ENCODE measurements at places on chromosomes 5 and 9.

DNA sequence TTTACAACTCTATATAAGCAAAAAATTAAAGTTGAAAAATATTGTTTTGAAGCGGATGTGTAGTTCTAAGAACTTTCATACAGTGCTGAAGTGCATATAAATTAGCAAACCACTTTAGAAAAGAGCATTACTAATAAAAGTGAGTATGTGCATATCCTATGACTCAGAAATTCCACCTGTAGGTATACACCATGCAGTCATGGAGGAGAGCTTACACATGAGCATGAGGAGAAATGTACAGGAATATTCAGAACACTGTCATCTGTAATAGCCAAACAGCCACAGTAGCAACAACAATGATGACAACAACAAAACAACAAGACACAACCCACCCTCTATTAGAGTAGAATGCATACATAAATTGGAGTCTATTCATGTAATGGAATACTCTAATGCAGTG lies 138.2 kb upstream of the ARRDC3 start:
- no peak for DNase-seq

- DNase-seq: no peak
These were observed 1317.4 kb upstream of the CDH9 start for GRCh38 chr5:28355831-28356230.

- no peak for DNase-seq
These were observed 20.9 kb upstream of the DPYSL3 start for GRCh38 chr5:147530530-147531389.

DNA sequence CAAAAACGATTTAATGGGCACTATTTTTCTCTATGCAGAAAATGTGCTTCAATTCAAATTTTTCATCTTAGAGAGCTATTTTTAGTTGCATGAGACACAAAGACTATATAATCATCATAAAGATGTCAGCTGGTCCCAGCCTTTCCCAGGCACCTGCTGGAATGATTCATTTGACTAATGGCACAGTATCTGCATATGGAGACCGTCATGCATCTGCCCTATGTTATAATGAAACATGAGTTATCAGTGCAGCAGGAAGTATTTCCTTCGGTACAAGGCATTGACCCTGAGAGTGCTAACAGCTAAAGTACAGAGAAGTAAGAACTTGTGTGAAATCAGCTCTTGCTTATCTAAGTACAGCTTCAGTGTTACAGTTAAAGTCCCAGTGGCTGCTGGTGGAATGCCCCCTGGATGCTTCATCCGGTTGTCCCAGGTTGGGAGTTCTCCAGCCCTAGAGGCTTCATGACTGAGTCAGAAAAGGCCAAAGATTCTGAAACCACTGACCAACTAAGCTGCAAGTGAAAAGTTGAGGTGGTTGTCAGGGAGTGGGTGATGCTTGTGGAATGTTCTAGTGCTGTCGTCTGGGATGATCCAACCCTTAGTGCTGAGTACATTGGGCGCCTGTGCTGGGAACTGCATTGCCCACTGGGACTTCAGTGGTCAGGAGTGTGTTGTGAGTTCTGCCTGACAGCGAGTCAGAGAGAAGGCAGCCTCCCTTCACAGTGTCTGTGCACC lies 57.2 kb downstream of the MTRR start:
- DNase-seq: no peak

- DNase-seq: no peak
These were observed 87.1 kb downstream of the DIRAS2 start for GRCh38 chr9:90555351-90556057.

DNA sequence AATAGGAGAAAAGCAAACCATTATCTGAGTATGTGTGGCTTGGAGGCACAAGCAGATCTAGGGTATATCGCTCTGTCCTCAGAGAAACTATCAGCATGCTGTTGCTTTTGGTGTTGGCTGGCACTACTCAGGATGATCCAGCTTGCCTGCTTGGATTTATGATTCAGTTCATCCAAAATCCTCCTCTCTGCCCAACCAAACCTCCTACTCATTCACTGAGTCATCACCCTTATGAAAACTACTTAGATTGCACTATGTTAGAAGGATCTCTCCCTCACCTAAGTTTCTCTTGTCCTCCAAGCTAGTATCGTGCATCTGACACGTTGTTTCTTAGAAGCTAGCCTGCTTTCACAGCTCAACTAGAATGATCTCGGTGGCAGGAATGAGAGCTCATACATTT lies 14.2 kb upstream of the ZBED3 start:
- no peak for DNase-seq

DNA sequence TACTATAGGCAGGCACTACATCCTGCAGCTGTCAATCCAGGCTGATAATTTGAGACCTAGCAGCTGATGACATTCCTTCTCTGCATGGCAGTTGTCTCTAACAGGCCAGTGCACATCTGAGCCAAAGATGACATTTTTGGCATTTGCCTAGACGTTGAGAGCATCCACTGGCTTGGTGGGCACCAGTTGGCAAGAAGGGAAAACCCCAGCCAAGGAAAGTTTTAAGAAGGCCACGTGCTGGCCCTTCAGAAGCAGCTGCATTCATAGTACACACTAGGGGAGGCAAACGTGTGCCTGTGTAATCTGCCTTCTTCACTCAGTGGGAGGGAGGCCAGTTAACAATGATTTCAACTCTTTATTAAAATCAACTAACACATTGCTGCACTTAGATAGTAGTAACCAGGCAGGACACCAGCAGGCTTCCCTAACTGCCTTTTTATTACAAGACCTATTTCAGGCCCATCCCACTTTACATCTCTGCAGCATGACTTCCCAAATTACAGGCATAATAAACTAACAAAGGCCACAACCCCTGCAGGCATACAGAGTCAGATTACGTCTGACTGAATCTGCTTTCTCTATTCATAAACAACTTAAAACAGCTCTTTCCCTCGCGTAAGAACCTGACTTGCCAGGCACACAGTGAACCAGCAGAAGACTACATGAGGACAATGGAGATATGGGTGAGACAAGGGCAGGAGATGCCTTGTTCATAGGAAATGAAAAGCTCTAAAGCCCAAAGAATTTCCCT lies 576.3 kb downstream of the PDE4D start:
- DNase-seq: no peak

DNA sequence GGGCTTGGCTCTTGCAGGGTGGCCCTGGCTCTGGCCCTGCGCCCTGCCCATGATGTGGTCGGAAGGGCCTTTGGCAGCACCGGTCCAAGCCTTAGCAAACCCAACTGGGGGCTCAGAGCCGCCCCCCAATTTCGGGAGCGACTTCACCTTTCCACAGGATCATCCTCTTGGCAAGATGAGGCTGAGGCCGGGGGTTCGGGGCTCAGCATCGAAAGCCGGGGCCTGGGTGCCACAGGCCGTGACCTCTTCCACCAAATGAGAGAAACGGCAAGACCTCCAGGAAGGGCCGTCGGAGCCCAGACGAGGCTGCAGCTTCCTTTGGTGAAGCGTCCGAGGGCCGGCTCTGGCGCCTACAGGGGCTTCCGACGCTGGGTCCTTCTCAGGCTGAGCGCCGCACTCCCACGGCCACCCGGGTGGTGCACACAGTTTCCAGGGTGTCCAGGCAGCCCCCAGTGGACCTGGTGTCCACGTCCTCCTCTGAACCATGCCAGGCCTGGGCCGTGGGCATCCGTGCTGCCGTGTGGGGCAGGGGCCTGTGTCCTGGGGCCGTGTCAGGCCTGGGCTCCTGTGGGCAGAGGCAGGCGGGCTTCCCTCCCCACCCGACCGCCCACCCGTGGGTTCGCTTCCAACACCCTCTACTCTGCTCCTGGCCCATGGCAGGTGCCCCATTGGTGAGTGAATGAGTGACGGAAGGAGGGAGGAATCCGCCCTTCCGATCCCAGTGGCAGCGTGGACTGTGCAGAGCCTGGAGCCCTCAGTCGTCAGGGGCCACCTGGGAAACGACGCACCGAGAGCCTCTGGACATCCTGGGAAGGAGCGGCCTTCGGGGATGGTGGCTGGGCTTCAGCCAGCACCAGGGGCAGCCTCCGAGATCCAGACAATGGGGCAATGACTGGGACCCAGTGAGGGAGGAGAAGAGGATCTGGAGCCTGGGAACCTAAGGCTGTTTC lies 5.2 kb upstream of the AGPAT2 start:
- no peak for DNase-seq

GRCh38 chr5:125220284-125220683 lies 473.8 kb upstream of the ZNF608 start:
- DNase-seq: no peak
